ENCODE measurements at places on chromosomes 1 and 21.

- DNase-seq = no peak
Measured at GRCh38 chr1:39268112-39268581, 63.7 kb downstream of the MACF1 start.

DNA sequence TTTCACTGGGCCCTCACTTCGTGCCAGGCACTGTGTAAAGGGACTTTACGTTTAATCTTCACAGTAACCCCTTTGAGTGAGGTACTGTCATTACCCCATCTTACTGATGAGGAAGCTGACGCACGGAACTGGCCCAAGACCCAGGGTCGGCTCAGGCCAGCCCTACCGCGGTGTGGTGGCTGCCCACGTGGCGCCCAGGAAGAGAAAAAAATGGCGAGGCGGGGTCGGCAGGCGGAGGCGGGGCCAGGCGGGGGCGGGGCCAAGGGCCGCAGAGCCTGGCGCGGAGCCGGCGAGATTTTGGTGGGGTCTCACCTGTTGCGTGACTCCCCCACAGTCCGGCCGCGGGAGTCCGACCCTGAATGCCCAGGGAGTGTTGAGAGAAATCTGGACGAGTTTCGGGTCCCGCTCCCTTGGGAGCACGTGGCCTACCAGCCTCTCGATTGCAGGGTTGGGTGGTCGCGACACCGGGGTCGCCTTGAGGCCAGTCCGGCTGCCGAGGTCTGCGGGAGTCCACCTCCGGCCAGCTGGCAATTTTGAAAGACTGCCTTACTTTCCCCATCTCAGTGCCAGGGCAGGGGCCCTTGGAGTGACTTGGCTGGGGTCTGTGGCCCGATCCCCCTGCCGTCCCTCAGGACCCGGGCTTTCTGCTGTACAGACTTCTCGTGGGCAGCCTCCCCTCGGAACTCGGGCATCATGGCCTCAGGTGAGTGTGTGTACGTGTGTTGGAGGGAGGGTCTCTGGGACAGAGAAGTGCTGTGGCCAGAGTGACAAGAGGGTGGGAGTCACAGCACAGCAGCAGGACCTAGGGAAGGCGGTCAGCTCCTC is at the start of the genes AMPD2 and GNAT2:
AMPD2 (plus strand) TSS at position 262 of the 825 bp plus-strand sequence. CDS start 1,339 bp downstream, outside the sequence.
GNAT2 (minus strand) TSS at position 41 of the 825 bp plus-strand sequence. CDS start 6,746 bp downstream, outside the sequence.
- peak; percentile 87 for DNase-seq

GRCh38 chr1:29875557-29876028 is 639.3 kb downstream of the PTPRU start:
- no peak for DNase-seq

GRCh38 chr1:103250441-103250861 is 142.1 kb upstream of the COL11A1 start:
- peak; percentile 49 for DNase-seq

DNA sequence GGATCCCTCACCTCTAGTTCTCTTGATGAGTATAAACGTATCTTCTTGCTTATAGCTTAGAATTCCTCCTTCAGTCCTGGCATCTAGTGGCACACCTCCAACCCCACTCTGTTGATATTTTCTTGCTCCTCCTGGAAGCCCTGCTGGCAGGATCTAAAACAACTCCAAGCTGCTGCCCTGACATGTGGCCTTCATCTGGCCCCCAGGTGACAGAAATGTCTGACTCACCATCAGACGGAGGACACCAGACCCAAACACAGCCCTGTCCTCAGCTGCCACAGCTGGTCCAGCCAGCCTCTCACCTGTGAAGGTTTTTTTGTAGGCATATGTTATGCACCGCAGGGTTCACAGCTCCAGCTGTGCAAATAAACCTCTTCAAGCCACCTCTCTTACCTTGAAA is 53.4 kb downstream of the KRTAP19-8 start:
- DNase-seq = no peak

- DNase-seq = no peak
Measured at GRCh38 chr21:27796106-27796505, 829.2 kb upstream of the ADAMTS5 start.

DNA sequence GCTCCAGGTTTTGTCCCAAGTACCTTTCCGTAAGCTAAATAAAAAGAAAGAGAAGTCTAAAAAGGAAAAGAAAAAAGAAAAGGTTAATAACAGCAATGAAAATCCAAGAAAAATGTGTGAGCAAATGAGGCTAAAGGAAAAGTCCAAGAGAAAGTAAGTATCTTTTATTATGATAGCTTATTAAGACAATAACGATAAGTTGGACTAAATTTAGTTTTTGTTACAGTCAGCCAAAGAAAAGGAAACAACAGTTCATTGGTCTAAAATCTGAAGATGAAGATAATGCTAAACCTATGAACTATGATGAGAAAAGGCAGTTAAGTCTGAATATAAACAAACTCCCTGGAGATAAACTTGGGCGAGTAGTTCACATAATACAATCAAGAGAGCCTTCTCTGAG is 31.5 kb downstream of the BRDT start:
- DNase-seq = no peak

DNA sequence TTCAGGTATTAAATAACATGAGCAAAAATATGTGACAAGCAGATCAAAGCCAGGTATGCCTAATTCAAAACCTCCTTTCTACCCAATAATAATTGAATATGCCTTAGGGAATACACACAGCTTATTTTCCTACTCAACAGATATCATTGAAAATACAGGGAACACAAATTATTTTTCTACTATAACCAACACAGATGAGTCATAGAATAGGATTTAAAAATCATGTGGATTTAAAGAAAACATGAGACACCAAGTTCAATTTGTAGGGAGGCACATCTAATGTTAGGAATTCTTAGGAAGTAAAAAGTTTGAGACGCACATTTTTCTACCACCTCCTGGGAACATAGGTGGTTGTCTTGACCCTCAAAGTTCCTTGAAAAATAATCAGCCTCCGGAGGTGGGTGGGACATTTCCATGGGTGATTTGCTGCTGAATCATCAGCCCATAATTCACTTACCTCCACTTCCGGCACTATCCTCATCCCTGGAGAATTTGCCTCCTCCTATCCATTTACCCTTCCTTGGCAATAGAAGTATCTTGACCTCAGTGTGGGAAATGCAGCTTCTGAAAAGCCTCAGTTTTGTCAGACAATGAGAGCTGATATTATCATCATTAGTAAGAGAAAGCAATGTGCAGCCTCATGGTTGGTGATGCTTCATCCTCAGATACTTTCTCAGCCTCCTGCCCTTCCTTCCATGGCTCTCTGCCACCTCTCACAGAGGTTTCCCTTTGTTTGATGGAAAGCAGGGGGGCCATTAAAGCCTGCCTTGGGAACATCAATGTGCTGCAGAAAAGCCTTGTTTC is 33.5 kb upstream of the RGS4 start:
- no peak for DNase-seq

GRCh38 chr1:43893006-43893405 is 40.6 kb upstream of the ARTN start:
- no peak for DNase-seq

- no peak for DNase-seq
Measured at GRCh38 chr21:34996304-34997101, 52.6 kb downstream of the RUNX1 start.

DNA sequence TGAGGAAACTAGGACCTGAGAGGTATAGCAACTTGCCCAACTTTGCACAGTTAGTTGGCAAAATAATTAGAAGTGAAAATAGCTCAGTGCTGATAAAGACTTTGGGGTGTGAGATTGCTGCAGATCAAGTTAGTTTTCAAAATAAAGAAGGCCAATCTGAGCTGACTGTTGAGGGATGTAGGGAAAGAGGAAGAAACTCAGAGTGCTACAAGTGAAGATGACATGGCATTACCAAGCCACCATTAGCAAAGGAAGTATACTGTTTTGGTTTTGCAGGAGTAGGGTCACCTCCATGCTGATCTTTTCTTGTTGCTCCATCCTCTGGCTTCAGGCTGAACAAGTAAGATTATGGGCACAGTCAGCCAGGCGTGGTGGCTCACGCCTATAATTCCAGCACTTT is 78.7 kb upstream of the ADAM30 start:
- no peak for DNase-seq

DNA sequence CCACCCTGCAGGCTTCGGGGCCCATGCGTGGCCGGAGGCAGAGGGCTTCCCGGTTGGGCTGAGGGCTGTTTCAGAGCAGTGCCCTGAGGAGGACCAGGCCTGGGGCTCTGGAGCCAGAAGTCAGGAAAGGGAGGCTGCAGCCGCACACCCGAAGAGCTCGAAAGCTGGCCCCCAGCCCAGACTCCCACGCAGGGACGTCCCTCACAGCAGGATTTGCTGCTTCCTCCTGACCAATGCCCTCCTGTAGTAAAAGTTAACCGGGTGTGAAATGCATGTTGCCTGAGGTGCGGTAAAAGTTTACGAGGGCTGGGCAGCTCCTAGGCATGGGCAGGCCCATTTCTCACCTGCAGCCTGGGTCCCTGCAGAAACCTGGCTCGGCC is 101.5 kb upstream of the ARHGEF16 start:
- no peak for DNase-seq

DNA sequence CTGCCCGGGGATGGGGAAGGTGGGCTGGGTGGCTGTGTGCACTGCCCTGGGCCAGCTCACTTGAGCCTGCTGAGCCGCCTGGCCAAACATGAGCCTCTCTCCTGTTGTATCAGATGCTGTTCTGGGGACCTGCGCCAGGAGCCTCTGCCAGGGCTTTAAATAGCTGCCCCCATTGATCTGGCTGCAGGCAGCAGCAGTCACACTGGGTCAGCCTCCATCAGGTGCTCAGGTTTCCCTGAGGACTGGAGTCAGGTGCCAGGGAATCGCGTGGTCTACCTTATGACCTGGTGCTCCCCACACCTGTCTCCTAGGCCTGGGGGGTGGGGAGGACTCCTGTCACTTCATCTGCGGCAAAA is 700 bp upstream of the CCDC28B start:
- no peak for DNase-seq

GRCh38 chr1:26376050-26376449 is 3.5 kb upstream of the ZNF683 start:
- DNase-seq = no peak

DNA sequence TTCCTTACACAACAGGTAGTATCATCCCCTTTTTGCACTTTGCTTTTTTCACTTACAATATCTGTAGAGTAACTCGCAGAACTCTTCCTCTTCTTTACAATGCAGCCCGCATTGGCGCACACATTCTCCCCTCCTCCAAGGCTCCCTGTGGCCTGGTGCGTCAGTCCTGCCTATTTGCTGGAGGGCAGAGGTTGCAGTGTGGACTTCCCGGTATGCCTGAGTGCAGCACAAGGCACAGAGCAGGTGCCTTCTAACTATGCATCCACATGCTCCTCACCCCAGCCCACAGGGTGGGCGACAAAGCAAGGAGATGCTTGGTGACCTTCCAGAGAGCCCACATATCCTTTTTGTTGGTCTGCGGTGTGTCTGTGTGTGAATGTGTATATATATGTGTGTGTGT is 53.3 kb downstream of the ARHGEF11 start:
- no peak for DNase-seq

GRCh38 chr1:248828845-248829244 is 3.1 kb upstream of the SH3BP5L start:
- no peak for DNase-seq

DNA sequence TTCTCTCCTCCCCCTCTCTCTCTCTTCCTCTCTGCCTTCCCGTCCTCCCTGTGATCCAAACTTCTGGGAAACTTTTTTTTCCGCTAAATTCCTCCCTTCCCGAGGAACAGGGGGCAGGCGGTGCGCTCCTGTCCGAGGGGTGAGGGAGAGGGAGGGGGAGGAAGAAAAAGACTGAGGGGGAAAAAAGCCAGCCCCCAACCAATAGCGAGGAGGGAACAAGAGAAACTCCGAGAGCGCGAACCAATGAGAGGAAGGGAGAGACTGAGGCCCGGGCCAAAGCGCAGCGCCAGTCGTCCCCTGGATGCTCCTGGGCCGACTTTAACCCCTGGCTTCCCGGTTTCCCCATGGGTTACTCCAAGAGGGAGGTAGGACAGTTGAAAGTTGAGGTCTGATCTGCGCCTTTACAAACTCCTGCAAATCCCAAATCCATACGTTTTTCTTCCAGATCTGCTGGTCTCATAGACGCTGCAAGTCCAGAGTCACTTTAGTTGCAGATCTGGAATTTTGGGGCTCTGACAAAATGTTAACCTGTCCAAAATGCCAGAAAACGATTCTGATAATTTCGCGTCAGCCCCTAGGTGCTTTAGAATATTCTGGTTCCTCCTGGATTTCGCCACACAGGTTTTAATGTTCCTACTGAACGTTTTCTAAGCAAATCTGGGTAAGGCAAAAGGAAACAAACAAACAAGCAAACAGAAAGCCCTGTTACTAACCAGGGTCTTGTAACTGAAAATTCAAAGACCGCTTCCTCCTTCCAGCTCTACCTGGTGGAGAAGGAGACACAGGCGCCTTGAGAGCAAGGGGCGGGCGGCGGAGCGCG is at the start of gene TBX15:
TBX15 (minus strand) TSS at position 158 of the 820 bp plus-strand sequence. CDS start 548 bp downstream, outside the sequence.
- DNase-seq = no peak

DNA sequence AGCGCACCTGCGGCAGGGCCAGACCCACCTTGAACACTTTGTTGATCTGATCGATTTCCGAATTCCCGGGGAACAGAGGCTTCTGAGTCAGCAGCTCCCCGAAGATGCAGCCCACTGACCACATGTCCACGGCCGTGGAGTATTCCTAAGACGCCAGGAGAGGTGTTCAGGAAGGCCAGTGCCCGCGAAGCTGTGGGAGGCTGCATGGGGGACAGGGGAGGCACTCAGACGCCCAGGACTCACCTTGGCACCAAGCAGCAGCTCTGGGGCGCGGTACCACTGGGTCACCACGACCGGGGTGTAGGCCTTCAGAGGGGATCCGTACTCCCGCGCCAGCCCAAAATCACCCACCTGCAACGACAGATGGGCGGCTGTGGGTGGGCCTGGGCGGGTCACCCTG is 11.2 kb upstream of the SLC35E2B start:
- DNase-seq = no peak

GRCh38 chr1:17280894-17281293 is 27.1 kb upstream of the PADI4 start:
- no peak for DNase-seq

- DNase-seq = no peak
Measured at GRCh38 chr1:233364695-233365539, 37.4 kb downstream of the MAP3K21 start.

DNA sequence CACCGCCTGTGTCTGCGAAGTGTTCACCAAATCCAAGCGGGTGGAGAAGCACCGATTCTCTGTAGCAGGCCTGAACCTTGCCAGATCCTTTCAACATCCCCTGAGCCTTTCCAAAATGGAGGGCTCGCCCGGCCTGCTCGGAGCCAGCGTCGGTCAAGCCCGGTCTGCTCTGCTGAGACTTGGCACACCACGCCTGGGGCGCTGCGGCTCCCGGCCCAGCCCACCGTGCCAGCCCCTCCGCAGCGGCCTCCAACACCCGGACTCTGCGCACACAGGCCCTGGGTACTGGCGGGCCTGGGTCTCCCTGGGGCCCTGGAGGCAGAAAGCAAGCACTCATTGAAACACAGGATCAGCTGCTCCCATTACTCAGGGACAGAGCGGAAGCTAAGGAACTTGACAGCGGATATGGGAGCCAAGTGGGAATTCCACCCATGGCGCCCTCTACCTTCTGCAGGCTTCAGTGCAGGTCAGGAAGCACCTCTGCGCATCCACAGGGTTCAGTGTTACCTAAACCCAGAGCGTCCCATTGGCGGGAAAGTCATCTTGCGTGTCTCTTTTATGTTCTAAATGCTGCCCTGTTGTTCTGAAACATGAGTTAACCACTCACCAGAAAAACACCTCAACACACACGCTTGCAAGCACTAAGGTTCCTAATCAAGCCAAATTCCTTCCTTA is 159.9 kb downstream of the ZBTB18 start:
- peak; percentile 41 for DNase-seq

Data from H1 (cell line).